Dorsolateral prefrontal cortex (tissue), 122 donors: ENCODE measurements at places on chromosomes 6 and 20.

- DNase-seq = no peak
Observed at GRCh38 chr20:24337551-24337950, 131.9 kb upstream of the SYNDIG1 start.

DNA sequence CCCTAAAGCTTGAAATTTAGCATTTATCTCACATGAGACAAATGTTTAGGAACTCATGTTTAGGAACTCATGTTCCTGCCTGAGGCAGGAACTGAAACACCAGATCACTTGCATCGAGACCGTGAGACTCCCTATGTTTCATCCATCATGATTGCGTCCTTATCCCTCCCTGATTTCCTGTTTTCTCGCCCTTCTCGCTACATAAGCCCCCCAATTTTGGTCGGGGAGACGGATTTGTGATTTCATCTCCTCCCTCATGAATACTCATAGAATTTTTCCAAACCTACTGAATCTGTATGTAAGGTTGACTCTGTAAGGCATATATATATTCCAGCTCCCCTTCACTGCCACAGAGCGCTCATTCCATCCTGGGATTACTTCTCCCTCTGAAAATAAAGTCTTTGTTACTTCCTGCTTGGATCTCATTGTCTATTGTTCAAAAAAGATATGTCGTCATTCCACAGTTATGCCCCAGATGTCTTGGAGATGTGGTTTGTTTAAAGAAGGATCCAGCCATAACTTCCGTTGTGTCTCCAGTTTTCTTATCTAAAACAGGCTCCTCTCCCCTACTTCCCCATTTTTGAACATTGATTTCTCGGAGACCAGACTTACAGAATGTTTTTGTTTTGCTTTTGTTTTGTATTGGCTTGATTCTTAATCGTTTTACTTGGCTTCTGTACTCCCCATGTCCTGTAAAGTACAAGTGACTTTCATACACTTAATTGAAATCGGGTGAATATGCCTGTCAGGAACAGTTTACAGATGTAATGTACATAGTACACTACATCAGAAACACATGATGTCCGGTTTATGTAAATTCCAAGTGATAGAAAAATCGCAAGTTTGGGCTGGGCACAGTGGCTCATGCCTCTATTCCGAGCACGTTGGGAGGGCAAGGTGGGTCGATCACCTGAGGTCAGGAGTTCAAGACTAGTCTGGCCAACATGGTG is 118.7 kb downstream of the HFE start:
- no peak for DNase-seq

GRCh38 chr6:1633366-1634021 is 23.8 kb downstream of the FOXC1 start:
- DNase-seq = no peak

DNA sequence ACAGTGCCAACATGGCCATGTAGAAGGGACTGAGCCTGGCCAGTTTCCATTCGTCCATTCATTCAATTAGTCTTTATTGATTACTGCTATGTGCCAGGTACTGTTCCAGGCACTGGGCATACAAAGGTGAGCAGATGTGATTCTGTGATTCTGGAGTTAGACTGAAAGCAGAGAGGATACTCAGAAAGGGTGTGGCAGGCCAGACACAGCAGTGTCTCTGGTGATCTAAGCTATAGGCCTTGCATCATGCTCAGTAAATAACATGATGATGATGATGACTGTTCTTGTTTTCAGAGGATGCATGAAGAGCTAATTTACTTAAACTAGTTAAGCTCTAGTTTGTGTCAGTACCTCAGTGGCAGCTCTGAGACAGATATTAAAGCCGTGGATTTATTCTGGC is 31.4 kb upstream of the FUCA2 start:
- DNase-seq = no peak

DNA sequence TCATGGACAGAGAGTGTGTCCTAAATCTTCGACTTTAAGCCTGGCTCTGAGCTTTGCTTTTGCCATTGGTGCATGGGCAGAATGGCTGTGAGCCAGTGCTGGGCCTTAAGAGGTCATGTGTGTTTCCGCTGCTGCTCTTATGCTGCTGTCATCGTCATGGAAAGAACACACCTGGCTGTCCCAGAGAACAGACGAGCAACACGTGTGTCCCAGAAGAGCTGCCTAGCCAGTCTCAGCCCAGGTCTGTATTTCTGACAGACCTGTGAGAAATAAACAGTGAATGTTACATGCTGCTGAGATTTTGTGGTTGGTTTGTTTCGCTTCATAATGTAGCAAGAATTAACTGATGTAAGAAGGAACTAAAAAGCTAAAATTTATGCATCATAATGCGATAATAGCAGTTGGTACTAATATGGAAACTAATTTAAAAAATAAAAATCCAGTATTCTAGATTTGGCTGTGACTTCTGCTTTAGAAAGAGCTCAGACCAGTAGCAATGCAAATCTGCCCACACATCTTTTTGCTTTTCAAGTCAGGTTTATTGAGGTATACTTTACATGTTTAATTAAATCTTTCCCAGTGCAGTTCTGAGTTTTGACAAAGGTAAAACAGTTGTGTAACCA is 11.5 kb upstream of the SCP2D1 start:
- DNase-seq = no peak

- DNase-seq = no peak
Observed at GRCh38 chr6:92495242-92495641, 924.1 kb downstream of the EPHA7 start.

- DNase-seq = no peak
Observed at GRCh38 chr20:16711661-16712258, 18.1 kb upstream of the SNRPB2 start.

DNA sequence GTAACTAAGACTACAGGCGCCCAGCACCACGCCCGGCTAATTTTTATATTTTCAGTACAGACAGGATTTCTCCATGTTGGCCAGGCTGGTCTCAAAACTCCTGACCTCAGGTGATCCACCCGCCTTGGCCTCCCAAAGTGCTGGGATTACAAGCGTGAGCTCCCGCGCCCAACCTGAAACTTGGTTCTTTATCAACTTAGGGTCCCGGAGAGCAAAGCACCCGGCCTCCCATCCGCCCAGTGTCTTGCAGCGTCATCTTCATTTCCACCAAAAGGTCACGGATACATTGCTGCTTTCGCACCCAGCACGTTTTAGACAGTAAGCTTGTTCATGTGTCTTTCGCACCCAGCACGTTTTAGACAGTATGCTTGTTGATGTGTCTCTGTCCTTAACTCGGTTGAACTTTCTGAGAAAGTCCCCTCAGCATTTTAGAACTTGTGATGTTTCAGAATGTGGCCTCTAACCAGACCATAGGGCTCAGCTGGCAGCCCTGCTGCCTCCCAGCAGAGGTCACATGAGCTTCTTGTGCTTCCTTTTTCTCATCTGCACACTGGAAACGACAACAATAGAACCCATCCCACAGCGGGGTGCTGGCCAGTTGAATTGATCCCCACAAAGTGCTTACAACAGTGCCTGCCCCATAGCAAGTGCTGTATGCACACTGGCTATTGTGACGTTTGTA is 48.8 kb downstream of the PRR18 start:
- DNase-seq = no peak

- DNase-seq = no peak
Observed at GRCh38 chr20:48901326-48901725, 20.2 kb upstream of the ARFGEF2 start.

DNA sequence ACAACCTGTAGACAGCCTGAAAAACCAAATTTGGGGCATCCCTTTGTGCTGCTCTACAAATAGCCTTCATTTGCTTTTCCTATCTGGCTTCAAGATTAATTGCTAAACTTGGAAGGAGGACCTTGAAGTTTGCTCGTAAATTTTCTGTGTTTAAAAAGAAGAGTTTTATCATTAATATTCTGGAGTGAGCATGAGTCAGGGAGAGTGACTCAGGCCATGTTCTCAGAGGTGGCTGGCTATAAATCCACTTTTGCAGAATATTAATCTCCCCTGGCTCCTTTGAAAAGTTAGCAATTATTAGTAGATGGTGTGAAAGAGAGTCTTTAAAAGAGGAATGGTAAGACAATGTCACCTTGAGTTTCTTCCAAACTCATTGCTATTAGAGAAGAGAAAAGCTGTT is 91.0 kb downstream of the ANKEF1 start:
- DNase-seq = no peak

GRCh38 chr6:46734867-46735719 is at the start of gene PLA2G7:
TSS of gene PLA2G7 (minus strand) at chr6:46735375. CDS start at chr6:46722891, 12,484 bp downstream.
- peak; percentile 56 for DNase-seq

- DNase-seq = no peak
Observed at GRCh38 chr20:51385646-51386530, 156.6 kb downstream of the NFATC2 start.

GRCh38 chr20:42098418-42098817 is 480.2 kb upstream of the CHD6 start:
- no peak for DNase-seq

GRCh38 chr6:129189266-129189665 is 306.3 kb downstream of the LAMA2 start:
- no peak for DNase-seq

DNA sequence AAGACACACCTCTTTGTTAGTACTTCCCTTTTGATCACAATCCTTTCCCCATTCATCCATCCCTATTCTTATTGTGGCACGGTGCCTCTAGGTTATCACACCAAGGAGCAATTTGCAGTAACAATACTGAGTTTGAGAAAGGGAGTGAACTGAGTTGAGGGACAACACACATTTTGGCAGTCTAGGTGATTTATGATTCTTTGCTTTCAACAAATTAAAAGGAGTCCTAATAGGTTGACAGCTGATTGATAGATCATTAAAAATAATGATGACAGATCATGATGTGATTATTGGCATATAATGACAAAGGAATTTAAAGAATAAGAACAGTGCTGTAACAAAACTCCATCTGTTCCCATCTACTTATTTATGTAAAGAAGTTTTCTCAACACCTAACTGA is 36.7 kb downstream of the IMPG1 start:
- no peak for DNase-seq

GRCh38 chr6:72363844-72364740 is 257.8 kb upstream of the KCNQ5 start:
- DNase-seq = no peak

- no peak for DNase-seq
Observed at GRCh38 chr6:150747155-150747554, 118.3 kb upstream of the MTHFD1L start.

DNA sequence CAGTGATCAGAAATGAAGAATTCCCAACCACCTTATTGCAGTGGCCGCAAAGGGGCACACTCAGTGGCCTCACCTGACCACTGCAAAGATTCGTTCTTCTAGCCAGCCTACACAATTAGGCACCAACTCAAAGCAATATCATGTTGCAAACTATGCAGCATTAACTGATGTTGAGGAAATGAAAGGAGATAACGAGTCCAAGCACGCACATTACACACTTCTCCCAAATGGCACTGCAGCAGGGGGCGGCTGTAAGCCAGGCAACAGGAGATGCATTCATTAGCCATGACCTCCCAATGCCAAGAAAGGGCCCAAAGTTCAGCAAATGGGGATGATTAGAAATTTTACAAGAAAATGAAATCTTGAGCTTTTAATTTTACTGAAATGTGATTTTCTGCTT is 39.3 kb downstream of the ATXN1 start:
- DNase-seq = no peak

DNA sequence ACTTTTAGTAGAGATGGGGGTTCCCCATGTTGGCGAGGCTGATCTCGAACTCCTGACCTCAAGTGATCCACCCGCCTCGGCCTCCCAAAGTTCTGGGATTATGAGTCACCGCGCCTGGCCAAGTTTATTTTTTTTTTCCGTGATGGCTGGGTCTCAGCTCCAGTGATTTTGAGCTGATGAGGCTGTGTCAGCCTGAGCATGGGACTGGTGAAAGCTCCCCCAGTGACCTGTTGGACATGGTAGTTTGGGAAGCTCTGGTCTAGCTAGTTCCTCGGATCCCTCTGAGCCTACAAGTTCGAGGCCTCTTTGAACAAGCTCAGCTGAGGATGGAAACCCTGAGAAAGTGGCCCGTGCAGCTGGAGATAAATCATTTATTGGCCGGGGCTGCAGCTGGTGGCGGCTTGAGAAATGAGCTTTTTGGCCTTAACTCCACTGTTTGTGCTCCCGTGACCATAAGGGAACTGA is 126.8 kb downstream of the SNX5 start:
- no peak for DNase-seq

GRCh38 chr6:36389353-36389752 is 1.9 kb upstream of the ETV7 start:
- DNase-seq = no peak

DNA sequence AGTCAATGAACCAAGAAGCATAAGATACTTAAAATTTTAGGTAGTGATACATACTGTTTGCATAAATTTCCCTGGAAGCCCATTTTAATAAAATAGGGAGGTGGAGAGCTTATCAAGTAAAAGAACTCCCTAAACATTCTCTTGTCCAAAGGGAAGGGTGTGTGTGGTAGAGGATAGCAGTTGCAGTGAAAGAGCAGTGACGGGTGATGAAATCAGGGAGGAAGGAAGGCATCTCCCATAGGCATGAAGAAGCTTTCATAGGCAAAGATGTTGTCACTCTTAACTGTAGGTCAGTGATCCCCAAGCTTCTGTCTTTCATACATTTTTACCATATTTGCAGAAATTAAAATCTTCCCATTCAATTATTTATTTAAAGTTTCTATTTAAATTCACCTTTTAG is 60.0 kb upstream of the ZNF831 start:
- DNase-seq = no peak

DNA sequence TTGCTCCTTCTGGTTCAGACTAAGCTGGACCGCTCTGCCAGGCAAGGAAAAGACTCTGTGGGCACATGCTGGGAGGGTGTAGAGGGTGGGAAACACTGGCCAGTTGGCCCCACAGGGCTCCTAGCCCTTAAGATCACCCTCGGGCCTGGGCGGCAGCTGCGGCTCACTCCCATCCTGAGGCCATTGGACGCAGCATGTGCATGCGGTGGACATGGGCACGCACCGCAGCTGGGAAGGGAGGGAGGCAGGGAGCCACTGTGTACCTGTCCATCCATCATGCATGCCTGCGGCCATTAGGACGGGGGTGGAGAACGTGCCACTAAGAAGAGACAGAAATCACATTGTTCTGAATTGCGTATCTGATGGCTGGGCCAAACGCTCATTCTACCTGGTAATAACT is 140.1 kb upstream of the THBS2 start:
- no peak for DNase-seq

DNA sequence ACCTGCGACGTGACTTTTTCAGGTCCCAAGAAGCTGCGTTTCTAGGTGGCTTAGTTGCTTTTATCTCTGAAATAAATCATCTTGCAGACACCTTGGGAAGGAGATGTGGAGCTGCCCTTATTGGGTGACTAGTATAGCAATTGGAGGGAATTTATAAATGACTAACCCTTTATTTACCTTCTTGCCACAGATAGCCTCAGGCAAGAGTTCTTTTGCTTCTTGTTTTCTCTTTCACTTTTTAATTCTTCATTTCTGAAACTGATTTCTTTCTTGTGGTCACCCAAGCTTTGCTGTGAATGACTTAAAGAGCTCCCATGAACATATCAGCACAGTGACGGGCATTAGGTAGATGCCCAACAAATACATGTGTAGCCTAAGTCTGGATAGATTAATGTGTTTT is 3.0 kb downstream of the ADGRF4 start:
- no peak for DNase-seq
